Stimulated activated CD4-positive, alpha-beta T cell treated with anti-CD3 and anti-CD28 coated beads, Interleukin-4, amount 100 ng/mL, for 24 hours (primary cell): ENCODE measurements at places on chromosomes 7 and 10.

- DNase-seq = no peak
These were observed 26.9 kb downstream of the ZEB1 start for GRCh38 chr10:31345886-31346285.

GRCh38 chr10:44715136-44715535 is 196.0 kb upstream of the TMEM72 start:
- DNase-seq = no peak

DNA sequence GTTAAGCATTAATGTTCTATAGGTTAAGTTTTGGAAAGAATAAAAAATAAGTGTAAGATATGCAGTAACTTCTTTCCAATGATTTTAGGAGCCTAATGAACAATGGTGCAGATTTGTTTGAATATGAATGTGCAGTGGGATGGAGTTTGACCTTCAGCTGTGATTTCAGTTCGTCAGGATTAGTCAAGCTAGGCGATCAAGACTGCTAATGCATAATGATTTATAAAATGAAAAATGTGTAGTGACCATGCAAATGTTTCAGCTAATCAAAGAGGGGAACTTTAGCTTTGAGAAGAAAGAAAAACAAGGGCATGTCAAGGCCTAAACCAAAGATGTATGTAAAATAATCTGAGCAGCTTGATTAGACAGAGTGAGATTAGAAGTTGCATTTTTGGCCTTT is 208.5 kb downstream of the FOXP2 start:
- no peak for DNase-seq

- peak; percentile 51 for DNase-seq
These were observed 42.8 kb downstream of the GRB10 start for GRCh38 chr7:50739744-50740435.

DNA sequence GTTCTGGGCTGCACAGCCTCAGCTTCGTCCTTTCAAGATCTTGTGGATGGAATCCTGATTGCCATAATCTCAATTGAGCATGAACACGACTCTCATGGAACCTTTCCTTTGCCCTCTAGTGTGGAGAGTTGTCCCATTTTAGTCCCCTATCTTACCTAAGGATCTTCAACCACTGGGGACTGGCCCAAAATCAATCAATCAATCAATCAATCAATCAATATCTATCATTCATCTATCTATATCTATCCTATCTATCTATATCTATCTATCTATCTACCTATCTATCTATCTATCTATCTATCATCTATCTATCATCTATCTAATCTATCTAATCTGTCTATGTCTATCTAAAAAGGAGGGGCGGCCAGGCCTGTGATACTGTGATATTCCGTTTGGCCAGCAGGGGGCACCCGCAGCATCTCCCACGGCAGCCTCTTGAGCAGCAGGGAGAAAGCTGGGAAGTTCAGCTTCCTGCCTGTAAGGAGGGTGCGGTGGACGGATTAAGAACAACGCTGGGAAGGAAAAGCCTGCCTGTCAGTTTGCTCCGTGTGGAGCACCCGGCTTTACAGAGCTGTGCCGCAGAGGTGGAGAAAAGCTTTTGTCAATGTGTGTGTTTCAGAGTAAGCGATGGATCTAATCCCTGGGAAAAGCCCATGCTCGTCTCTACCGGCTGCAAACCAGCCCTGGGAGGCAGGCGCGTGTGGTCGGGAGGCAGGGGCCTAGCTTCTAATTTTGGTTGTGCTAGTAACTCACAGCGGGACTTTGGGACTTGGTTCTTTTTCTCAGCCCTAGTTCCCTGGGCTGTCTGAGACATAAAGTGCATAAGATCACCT is 124.9 kb downstream of the SH2D4B start:
- DNase-seq = peak; percentile 71

GRCh38 chr7:2621948-2622640 is 9.7 kb upstream of the TTYH3 start:
- no peak for DNase-seq

DNA sequence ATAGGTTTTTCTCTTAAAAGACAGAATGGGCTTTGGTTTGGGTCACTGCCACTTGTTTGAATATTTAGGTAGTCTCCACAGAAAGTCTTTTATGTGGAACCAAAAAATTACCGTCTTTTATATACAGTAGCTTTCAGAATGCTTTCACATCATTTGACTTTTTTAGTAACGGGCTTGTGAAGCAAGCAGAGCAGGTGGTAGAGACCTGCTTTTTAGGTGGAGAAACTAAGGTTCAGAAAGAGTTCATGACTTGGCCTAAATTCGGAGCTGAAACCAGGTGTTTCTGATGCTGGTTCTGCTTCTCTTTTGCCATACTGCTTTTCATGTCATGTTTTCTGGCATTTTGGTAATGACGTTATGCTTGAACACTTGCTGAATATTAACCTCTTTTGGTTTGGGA is 36.3 kb downstream of the GARS1 start:
- DNase-seq = no peak

GRCh38 chr7:114934713-114935112 is 12.8 kb downstream of the MDFIC start:
- DNase-seq = no peak

DNA sequence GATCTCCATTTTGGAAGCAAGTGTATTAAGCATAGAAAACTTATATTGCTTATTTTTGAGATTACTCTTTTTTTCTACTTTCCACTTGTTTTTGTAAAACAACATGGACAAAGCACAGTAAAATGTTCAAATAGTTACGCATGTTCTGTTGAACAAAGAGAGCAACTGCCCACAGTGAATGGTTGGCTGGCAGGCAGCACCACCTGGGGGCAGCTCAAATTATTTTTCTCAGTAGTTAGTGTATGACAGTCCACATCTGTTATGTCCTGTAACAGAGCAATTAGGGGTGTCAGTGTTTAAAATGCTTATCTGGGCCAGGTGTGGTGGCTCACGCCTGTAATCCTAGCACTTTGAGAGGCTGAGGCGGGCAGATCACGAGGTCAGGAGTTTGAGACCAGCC is 46.1 kb upstream of the CACUL1 start:
- no peak for DNase-seq

- no peak for DNase-seq
These were observed 93.5 kb upstream of the SLC25A13 start for GRCh38 chr7:96415293-96415940.

- DNase-seq = no peak
These were observed 618.3 kb downstream of the LRMDA start for GRCh38 chr10:76049581-76050290.

GRCh38 chr10:87976101-87976743 is 112.8 kb downstream of the PTEN start:
- no peak for DNase-seq

DNA sequence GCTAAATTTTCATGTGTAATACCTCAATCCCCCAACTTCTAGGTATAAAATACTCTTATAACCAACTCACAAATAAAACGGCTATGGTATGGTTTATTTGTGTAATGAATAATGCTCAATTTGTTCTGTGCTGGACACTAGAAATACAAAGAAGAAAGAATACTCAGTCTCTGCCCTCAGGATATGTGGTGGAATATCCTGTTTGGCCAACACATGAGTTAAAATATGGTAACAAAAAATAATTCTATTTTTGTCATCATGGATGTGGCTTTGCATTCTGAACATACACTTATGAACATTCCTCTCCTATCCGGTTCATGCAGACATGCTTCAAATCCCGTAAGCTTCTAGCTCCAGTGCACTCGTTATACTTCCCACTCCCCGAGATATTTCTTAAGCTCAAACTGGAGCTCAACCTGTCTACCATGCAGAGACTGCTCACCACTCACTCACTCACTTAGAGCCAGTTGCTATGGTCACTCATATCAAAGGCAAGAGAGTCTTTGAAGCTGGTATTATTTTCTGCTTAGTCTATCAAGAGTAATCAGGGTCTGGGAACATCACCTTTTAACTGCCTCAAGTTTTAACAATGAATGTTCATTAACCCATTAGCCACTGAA is 53.8 kb upstream of the SLC16A12 start:
- no peak for DNase-seq

GRCh38 chr7:103664577-103664976 is 218.6 kb upstream of the SLC26A5 start:
- no peak for DNase-seq

DNA sequence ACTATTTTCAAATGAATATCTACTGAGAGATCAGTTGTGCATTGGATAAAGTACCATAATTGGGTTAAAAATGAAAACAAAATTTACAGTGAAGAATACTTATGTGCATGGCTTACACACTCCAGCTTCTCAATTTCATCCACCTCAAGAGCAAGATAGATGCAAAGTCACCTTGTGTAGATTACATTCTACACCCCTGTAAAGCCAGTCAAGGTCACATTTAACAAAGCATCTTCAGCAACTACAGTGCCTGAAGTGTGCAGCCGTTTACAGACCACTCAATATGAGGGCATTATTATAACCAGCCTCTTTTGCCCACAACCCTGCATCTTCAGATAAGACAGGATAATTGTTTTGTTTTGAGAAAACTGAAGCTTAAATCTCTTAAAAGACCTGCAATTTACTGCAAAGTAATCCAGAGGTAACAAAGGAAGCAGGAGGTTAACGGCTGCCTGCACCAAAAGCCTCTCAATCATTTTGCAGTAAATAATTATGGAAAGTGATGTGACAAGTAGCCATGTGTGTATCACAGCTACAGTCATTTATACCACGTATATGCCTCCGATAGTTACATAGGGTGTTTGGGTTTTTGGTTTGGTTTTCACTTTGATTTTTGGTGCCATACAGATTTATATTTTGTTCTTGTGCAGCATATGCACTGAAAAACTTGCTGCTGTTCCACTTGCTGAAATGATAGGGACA is 4.9 kb downstream of the PURB start:
- no peak for DNase-seq

DNA sequence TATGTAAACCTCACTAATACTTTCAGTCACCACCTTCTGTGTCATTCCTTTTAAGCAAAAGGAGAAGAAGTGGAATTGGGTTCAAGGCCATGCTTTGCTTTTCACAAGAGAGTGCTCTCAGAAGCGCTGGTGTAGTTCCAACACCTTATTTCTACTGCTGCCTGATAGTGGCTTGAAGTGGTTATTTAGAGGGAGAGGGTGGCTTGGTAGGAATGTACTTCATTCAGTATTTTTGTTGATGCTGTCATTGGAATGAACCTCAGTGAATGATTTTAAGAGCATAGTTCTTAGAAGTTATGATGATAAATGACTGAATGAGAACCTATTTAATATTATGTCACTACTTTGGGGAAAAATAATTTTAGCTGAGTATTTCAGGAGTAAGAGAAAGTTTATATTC is 396.7 kb downstream of the EXOC4 start:
- no peak for DNase-seq

DNA sequence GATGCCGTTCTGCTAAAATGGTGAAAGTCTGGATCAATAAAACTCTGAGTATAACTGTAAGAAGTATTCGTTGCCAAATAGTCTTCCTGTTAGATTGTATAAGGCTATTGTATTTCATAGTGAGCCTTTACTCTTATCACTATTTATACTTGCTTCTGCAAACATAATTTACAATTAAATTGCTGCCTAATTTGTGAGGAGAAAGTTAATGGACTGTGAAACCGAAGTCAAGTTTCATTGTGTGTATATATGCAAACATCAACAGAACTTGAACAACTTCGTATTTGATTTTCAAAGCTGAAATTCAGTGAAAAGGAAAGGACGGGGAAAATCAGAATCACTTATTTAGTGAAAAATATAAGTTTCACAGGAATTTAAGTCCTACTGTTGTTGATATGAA is 135.9 kb upstream of the CCDC6 start:
- DNase-seq = no peak

- DNase-seq = no peak
These were observed 294.0 kb upstream of the VWC2 start for GRCh38 chr7:49479441-49479840.

- no peak for DNase-seq
These were observed at the start of gene SLC26A3 for GRCh38 chr7:107803009-107803610. Gene SLC26A3 (minus strand): TSS chr7:107803223. CDS start chr7:107794509, 8,714 bp downstream.

DNA sequence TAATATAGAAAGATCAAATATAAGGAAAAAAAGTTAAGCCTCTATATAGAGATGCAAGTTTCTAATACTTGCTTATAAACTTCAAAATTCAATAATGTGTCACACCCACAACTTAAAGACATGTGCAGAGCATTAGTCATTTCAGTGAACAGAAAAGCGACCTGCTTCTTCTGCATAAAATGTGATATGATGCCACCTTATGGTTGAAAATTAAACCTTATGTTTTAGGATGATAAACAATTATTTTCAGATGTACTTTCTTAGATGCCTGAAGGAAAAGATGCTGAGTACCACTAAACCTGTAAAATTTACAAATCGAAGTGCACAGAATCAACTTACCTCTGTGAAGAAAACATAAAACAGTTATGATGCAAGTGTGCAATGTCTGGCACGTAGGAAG is 96.0 kb downstream of the MTERF1 start:
- DNase-seq = no peak

- peak; percentile 81 for DNase-seq
These were observed 13.3 kb upstream of the DDIT4 start for GRCh38 chr10:72260239-72260975.

GRCh38 chr10:52337225-52337624 is 23.1 kb downstream of the DKK1 start:
- DNase-seq = no peak

GRCh38 chr7:90007831-90008230 is 146.4 kb upstream of the STEAP1 start:
- DNase-seq = no peak

- DNase-seq = peak; percentile 75
These were observed 125.7 kb downstream of the RGS10 start for GRCh38 chr10:119416855-119417254.

DNA sequence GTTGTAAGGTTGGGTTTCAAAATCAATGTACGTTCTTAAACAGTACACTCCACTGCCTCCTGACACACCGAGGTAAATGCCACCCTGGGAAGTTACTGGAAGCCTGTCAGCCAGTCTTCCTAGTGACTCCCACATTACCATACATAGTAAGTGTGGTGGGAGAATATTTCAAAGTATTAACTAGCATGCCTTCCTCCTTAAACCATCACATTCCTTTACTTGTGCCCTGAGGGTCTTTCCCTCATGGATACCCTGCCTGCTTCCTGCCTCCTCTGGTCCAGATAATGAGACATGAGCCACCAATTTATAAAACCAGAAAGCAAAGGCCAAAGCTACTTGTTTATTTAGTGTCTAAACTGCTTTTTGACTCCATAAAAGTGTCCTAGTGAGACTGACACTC is 23.3 kb upstream of the SORCS3 start:
- no peak for DNase-seq

- DNase-seq = no peak
These were observed 56.2 kb downstream of the OAT start for GRCh38 chr10:124362568-124362967.

- DNase-seq = no peak
These were observed at the start of gene CLEC5A for GRCh38 chr7:141946796-141947195. Gene CLEC5A (minus strand): TSS chr7:141946974. CDS start chr7:141946292, 682 bp downstream.

GRCh38 chr10:109587366-109587765 is 335.9 kb downstream of the XPNPEP1 start:
- DNase-seq = no peak

DNA sequence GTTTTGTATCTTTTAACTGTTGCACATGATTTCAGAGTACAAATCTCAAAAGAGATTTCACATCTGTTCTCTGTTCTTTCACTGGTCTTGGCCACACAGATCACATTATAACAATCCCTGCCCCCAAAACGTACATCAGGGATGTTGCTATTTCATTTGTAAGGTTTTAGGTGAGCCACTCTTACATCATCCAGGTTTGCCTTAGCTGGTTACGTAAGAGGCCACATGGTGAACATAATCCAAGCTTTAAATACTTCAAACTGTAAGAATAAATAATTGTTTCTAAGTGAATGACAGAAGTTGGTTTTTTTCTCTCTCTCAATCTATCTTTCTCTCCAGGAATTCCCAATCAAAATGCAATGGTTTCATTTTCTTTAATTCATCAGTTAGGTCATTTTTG is 245.9 kb upstream of the HGF start:
- DNase-seq = no peak
